ENCODE measurements at places on chromosomes 6 and 20. TPM values are rescaled to one million over a fixed set of nuclear protein-coding genes. Genes with fewer than 3 reads are reported as not detected.

The PDYN gene
- total RNA-seq: not detected

The GRM4 gene
- not detected for total RNA-seq

- DNase-seq: no peak
These were observed 84.4 kb downstream of the PLCG1 start for GRCh38 chr20:41221614-41222218.

DNA sequence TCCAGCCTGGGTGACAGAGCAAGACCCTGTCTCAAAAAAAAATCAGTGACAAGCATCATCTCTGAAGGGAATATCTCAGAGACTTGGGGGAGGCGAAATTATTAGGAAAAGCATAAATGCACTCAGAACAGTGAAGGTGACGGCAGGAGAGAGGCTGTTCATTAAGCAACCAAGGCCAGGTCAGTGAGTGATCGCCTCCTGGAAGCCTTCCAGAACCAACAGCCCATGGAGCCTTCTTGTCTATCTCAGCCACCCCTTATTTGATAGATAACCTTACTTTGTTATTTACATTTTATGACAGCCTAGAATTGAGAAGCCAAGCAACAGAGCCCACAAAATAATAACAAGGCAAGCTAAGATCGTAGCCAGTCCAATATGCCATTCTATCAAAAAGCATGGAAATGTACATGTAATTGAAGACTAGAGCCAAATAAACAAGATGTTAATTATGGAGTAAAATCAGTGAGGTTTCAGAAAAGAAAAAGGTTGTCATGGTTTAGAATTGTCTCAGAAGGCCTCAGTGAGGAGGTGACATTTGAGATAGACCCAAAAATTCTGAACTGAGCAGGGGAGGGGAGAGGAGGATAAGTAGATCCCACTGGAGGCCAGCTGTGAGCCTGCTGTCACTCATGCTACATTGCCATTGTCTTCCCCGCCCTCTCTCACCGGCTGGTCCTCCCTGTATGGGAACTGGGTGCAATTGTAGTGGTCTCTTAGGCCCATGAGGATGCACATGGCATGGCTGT, 17.8 kb downstream of the BNIP5 start:
- no peak for DNase-seq
